ENCODE measurements at places on chromosomes 13 and 19.
A peak's percentile ranks its signal among the peaks of the same experiment; 100 is the strongest.

- no peak overlapping the region for H3K4me3 ChIP-seq
- no peak overlapping the region for H3K27ac ChIP-seq
- no peaks in the 10 kb centered on the region for H3K27me3 ChIP-seq
- no peaks in the 10 kb centered on the region for H3K36me3 ChIP-seq
- no peaks in the 10 kb centered on the region for H3K4me1 ChIP-seq
These were observed 721.8 kb downstream of the PCDH9 start for GRCh38 chr13:66508153-66508909.

DNA sequence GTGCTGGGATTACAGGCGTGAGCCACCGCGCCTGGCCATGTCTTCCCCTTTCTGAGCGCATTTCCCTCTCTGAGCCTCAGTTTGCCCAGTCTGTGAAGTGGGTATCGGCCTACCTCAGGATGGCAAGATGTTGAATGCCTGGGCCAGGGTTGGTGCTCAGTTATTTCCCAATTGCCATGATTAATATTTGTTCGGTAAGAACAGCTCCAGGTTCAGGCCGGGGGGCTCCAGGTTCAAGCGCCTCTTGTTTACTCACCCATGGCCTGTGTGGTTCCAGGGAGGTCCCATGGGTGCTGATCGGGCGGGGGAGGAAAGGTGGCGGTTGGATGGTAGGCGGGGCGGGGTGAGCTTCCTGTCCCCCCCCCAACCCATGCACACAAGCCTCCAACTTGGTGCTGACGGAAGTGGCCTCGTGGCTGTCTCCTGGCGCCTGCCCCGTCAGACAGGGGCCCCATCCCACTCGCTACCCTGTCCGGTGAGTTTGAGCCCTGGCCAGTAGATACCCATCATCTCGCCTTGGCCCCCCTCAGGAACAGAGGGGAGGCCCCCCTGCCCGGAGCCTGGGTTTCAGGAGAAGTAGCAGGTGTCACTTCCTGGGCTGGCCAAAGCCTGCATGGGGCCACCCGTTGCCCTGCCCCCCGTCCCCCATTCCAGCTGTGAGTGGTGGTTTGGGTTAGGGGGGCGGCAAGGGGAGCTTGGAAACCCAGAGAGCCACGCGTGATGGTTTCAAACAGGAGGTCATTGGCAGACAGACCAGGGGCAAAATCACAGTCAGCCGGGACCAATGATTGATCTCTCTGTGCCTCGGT lies at the start of gene FCHO1:
FCHO1 (plus strand) TSS at position 375 of the 809 bp plus-strand sequence. CDS start 3,688 bp downstream, outside the sequence.
- H3K36me3 ChIP-seq = no peaks in the 10 kb centered on the region
- H3K27me3 ChIP-seq = no peaks in the 10 kb centered on the region
- no peak for DNase-seq
- peak within 1 kb of the TSS; percentile 15 for H3K4me3 ChIP-seq
- H3K4me1 ChIP-seq = peaks cover 13% of the 10 kb centered on the region

GRCh38 chr19:31280287-31281006 lies 68.8 kb downstream of the TSHZ3 start:
- no peak overlapping the region for H3K27ac ChIP-seq
- H3K36me3 ChIP-seq = peaks cover 19% of the 10 kb centered on the region

DNA sequence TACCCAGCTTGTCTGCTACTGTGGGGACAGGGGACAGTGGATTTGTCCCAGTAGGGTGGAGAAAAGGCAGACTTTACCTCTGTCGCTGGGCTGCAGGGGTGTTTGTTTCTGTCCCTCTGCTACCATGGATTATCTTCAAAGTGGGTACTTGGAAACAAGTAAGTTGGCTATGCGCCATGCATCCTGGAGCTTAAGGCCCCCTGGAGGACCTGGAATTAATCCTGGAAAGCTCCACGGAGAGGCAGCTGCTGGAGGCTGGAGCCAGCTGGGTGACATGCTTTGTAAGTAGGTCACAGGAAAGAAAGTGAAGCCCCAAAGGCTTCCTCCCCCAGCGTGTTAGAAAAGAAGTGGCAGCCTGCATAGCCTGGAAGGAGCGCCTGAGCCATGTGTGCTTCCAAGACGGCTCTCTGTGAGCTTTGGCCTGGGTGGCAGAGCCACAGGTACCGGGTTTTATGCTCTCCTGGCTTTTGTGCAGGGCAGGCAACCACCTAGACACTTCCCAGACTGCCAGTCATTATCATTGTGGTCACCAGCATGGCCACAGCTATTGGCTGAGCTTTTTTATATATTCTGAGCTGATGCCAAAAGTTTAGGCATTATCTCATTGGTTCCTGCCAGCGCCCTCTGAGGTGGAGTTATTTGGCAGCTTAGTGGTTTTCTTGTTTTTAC lies 9.5 kb downstream of the B3GLCT start:
- no peaks in the 10 kb centered on the region for H3K27me3 ChIP-seq
- H3K4me3 ChIP-seq = no peak overlapping the region
- peaks cover 37% of the 10 kb centered on the region for H3K4me1 ChIP-seq

DNA sequence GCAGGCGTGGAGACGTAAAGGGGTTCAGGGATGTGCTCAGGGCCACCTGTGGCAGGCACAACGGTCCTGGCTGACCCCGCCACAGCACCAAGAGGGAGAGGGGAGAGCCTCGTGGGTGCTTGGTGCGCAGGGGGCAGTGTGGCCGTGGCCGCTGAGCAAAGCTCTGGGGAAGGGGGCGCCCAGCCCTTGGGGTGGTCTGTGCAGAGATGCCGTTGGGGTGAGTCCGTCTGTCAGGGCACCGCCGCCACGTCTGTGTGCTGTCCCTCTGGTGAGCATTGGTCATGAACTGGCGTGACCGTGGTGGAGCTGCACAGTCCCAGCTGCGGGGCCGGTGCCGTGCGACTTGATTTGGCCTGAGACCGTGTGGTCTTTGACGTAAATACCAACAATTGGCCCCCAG lies 15.3 kb downstream of the GNA11 start:
- peaks cover 29% of the 10 kb centered on the region for H3K36me3 ChIP-seq
- peaks cover 48% of the 10 kb centered on the region for H3K4me1 ChIP-seq
- DNase-seq = no peak
- no peak overlapping the region for H3K27ac ChIP-seq
- no peaks in the 10 kb centered on the region for H3K27me3 ChIP-seq

- no peak for DNase-seq
- no peak overlapping the region for H3K4me3 ChIP-seq
- H3K27ac ChIP-seq = peak overlapping the region; percentile 82
- no peaks in the 10 kb centered on the region for H3K27me3 ChIP-seq
- no peaks in the 10 kb centered on the region for H3K36me3 ChIP-seq
These were observed 134.8 kb downstream of the NUFIP1 start for GRCh38 chr13:44854313-44855060.

- no peak overlapping the region for H3K27ac ChIP-seq
- H3K4me1 ChIP-seq = no peaks in the 10 kb centered on the region
- no peaks in the 10 kb centered on the region for H3K36me3 ChIP-seq
- DNase-seq = no peak
These were observed 133.8 kb downstream of the CRYL1 start for GRCh38 chr13:20391597-20392452.

DNA sequence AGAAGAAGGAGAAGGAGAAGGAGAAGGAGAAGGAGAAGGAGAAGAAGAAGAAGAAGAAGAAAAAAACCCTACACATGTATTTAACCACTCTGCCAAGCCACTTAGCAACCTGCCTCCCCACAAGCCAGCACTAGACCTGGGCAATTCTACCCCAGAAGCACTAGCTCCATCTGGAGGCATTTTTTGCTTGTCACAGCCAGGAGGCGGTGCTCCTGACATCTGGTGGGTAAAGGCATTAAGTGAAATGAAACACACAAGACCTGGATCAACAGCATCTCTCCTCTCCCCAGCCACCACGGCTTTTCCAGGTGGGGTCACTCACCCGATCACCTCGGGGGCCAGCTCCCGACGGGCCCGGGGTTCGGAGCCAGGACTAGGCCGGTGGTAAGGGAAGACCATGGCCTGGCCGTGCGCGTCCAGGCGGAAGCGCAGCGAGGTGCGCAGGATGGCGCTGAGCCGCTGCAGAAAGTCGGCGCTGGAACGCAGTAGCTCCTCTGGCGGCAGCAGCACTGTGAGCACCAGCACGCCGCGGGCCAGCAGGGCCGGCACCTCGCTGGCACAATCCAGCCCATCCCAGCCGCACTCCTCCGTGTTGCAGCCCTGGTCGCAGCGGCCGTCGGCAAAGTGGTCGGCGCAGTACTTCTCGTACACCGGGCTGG lies 26.9 kb downstream of the NOTCH3 start:
- peaks cover 11% of the 10 kb centered on the region for H3K4me1 ChIP-seq
- no peak overlapping the region for H3K27ac ChIP-seq
- no peaks in the 10 kb centered on the region for H3K36me3 ChIP-seq
- H3K4me3 ChIP-seq = no peak overlapping the region

GRCh38 chr13:110653851-110654250 lies 38.5 kb downstream of the NAXD start:
- H3K27ac ChIP-seq = no peak overlapping the region
- H3K4me3 ChIP-seq = no peak overlapping the region
- DNase-seq = no peak
- no peaks in the 10 kb centered on the region for H3K4me1 ChIP-seq
- peaks cover 47% of the 10 kb centered on the region for H3K36me3 ChIP-seq
- H3K27me3 ChIP-seq = no peaks in the 10 kb centered on the region

DNA sequence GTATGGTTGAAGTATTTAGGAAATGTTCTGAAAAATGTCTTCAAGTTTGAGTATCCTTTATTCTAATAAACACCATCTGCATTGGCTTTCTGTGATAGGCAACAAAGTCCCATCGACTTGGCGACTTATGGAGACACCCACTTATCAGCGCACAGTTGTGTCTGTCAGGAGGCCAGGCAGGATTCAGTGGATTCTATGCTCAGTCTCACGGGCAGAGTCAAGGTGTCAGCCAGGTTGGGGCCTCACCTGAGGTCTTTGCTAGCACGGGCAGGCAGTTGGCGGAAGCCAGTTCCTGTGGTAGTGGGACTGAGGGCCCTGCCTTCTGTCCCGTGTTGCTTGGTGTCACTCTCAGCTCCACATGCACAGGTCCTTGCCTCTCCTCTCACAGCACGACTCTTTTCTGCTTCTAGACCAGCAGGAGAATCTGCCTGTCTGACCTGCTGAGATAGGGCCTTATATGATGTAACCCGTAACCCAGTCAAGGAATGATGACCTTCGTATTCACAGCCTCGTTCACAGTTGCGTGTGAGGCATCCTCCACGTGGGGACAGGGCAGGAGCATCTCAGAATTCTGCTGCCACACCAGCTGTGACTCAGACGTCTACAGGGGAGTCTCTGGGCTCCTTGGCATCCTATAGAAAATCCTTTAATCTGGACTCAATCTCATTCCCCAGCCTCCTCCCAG lies 10.0 kb downstream of the CUL4A start:
- H3K4me1 ChIP-seq = peaks cover 35% of the 10 kb centered on the region
- no peak for DNase-seq
- H3K36me3 ChIP-seq = peaks cover 41% of the 10 kb centered on the region

- H3K4me3 ChIP-seq = no peak overlapping the region
- H3K4me1 ChIP-seq = peaks cover 11% of the 10 kb centered on the region
- H3K27ac ChIP-seq = no peak overlapping the region
These were observed 34.3 kb upstream of the SHKBP1 start for GRCh38 chr19:40542202-40542859.

- H3K36me3 ChIP-seq = peaks cover 3% of the 10 kb centered on the region
- H3K4me1 ChIP-seq = peaks cover 5% of the 10 kb centered on the region
- H3K4me3 ChIP-seq = no peak overlapping the region
- DNase-seq = no peak
- H3K27me3 ChIP-seq = no peaks in the 10 kb centered on the region
These were observed 194.4 kb downstream of the GGACT start for GRCh38 chr13:100394005-100394695.

DNA sequence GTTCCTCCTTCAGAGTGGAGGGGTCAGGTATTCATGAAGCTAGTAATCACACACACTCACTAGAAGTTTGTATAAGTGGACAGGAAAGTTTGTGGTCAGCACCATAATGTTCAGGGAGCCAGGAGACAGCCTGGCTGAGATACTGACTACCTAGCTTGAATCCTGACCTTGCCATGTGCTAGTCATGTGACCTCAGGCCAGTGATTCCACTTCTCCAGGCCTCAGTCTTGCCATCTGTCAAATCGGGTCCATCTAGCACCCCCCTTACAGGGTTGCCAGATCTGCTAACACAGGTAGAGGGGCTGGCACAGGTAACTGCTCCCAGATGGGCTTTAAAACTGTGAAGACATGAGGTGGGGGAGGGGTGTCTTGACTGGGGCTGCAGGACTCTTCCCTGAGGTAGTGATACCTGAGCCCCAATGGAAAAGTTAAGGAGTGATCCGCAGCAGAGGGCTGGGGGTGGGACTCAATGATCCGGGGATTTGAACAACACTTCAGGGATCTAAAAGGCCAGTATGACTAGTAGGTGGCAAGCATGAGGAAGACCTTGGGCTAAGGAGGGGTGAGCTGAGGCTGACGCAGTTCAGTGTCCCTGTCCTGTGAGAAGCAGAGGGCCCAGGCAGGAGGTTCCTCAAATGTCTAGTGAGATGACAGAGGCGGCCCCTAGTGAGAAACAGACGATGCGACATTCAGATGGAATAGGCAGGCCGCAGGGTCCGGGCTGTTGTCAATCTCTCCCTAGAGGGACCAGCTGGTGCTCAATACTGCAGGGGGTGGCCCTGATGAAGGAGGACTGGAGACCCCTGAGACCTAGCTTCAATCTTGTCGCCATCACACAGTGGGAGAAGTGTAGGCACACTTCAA lies 8.5 kb downstream of the ACTMAP start:
- DNase-seq = no peak
- no peak overlapping the region for H3K4me3 ChIP-seq
- H3K27ac ChIP-seq = peak overlapping the region; percentile 62
- H3K36me3 ChIP-seq = peaks cover 39% of the 10 kb centered on the region
- H3K4me1 ChIP-seq = peaks cover 34% of the 10 kb centered on the region

DNA sequence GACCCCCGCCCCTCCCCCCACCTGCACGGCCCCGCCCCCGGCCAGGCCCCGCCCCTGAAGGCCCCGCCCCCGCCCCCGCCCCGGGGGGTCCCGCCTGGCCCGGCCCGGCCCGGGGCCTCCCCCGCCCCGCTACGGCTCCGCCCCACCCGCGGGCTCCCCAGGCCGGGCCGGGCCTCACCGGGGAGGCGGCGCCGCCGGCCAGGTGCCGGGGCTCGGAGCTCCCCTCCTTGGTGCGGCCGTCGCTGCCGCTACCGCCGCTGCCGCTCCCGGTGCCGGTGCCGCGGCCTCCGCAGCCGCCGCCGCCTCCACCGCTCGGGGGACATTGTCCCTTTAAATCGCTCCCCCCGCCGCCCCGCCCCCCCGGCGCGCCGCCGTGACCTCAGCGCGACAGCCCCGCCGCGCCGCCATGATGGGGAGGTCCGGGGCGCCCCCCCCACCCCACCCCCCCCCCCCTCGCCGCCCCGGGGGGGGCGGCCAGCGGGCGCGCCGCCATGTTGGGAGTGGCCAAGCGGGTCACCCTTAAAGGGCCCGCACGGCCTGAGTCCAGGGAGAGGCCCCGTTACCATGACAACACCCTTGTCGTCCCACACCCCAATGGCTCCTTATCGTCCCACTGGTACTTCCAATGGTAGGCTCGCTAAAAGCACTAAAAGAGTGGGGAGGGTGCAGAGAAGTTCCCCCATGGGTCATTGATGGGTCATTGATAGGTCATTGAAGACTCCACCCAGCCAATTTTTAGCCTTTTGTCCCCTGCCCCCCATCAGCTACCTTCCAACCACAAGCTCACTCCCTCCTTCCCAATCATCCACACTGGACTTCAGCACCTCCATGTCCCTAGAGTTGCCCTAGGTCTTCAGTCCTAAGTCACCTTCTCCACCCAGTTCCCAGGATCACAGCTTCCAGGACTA lies at the start of gene WIZ:
WIZ (minus strand) TSS at position 337 of the 908 bp plus-strand sequence. CDS start 1,649 bp downstream, outside the sequence.
- peak within 1 kb of the TSS; percentile 85 for H3K4me3 ChIP-seq
- H3K4me1 ChIP-seq = peaks cover 28% of the 10 kb centered on the region
- H3K27me3 ChIP-seq = peaks cover 11% of the 10 kb centered on the region
- DNase-seq = peak; percentile 97

GRCh38 chr19:29189033-29189360 lies 24.0 kb downstream of the UQCRFS1 start:
- H3K36me3 ChIP-seq = no peaks in the 10 kb centered on the region
- no peak overlapping the region for H3K4me3 ChIP-seq
- no peaks in the 10 kb centered on the region for H3K27me3 ChIP-seq
- no peaks in the 10 kb centered on the region for H3K4me1 ChIP-seq

- H3K4me3 ChIP-seq = no peak overlapping the region
- H3K4me1 ChIP-seq = no peaks in the 10 kb centered on the region
- DNase-seq = no peak
- no peak overlapping the region for H3K27ac ChIP-seq
- no peaks in the 10 kb centered on the region for H3K27me3 ChIP-seq
These were observed 27.2 kb downstream of the COLGALT1 start for GRCh38 chr19:17582613-17583012.

Measured in esophagus muscularis mucosa (tissue), 4 donors.